ENCODE measurements at places on chromosomes 3 and 15.

- no peak for DNase-seq
Measured at GRCh38 chr3:12653747-12654146, 10.2 kb downstream of the RAF1 start.

DNA sequence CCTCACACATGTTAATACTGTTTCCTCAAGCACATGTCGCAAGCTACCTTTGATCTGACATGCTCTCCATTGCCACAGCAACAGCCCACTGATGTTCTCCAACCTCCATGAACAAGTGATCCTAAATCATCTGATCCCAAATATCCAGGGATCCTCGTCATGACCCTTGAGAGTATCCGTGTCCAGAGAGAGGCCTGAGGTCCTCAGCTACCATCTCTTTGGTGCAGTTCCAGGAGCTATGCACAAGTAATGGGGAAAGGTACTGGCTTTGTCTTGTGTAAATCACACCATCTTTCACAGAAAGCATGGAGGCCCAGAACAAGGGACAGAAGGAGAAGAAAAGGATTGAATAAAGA lies 2.4 kb downstream of the GCSAM start:
- DNase-seq: no peak

- DNase-seq: no peak
Measured at GRCh38 chr15:28917791-28918140, 32.0 kb downstream of the APBA2 start.

DNA sequence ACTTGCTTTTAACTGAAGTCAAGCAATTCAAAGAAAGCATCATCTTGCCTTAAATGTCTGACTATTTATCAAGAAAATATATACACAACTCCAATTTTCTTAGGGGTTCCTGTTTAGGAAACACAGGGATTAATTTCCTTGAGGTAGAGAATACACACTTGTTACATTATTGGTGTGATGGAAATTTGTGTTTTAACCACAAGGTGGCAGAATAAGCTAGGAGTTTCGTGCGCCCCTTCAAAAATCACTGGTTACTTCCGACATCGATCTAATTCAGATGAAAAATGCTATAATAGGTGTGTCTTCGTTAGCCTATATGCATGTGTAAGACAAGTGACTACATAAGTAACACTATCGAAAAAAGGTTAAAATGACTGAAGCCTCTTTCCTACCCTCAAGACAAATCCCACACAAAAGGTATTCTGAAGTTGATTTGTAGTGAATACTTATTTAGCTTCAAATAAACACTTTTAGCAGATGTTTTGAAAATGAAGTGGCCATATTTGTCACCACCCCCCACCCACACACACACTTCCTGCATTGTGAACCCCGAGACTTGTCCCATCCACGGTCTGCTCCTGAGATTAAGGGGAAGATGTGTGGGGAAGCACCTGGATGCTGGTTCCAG lies 246.5 kb downstream of the ROBO1 start:
- no peak for DNase-seq

- DNase-seq: peak; percentile 9
Measured at GRCh38 chr3:160707187-160707794, 30.3 kb downstream of the ARL14 start.
